Tongue (tissue), 3 donors: ENCODE measurements at places on chromosomes 2 and 18. TPM values are rescaled to one million over a fixed set of nuclear protein-coding genes. Genes with fewer than 3 reads are reported as not detected.

The IL1B gene
- 0.21 TPM for total RNA-seq

The IL36B gene
- not detected for total RNA-seq

The ITPRIPL1 gene
- total RNA-seq, result 6.3 TPM

The TPGS2 gene
- total RNA-seq, result 50.1 TPM

The EML6 gene
- total RNA-seq, result 10.8 TPM

The SMYD1 gene
- 308 TPM for total RNA-seq

The PRR30 gene
- total RNA-seq, result not detected

The HAAO gene
- total RNA-seq, result 24.3 TPM

The LCT gene
- total RNA-seq, result not detected

The BMP10 gene
- total RNA-seq, result not detected

The MERTK gene
- total RNA-seq, result 6.3 TPM

The KRCC1 gene
- total RNA-seq, result 25.3 TPM

The DYNAP gene
- not detected for total RNA-seq

The SYT4 gene
- 1.2 TPM for total RNA-seq

The IL36G gene
- total RNA-seq, result not detected

The CTAGE1 gene
- not detected for total RNA-seq

The TIA1 gene
- 255 TPM for total RNA-seq

The COL3A1 gene
- 6,407 TPM for total RNA-seq

The ACMSD gene
- total RNA-seq, result not detected

The REG3A gene
- not detected for total RNA-seq

The NT5DC4 gene
- 0.21 TPM for total RNA-seq

The HK2 gene
- total RNA-seq, result 68.1 TPM

The COL6A3 gene
- total RNA-seq, result 661 TPM

The CLEC4F gene
- not detected for total RNA-seq

The C2orf92 gene
- total RNA-seq, result 8.5 TPM

The SULT1C4 gene
- total RNA-seq, result 34.4 TPM

The FOSL2 gene
- 66.4 TPM for total RNA-seq

The UNC80 gene
- 1.3 TPM for total RNA-seq

The IL37 gene
- not detected for total RNA-seq

The UGT1A1 gene
- 0.41 TPM for total RNA-seq

The PRKAG3 gene
- 19.7 TPM for total RNA-seq

The POLR1B gene
- total RNA-seq, result 21.1 TPM

The STARD6 gene
- total RNA-seq, result not detected

The IL36RN gene
- 5.6 TPM for total RNA-seq

The TMEM127 gene
- 17.4 TPM for total RNA-seq

The EDAR gene
- total RNA-seq, result 0.31 TPM

The ABCG5 gene
- not detected for total RNA-seq

The GPR75 gene
- total RNA-seq, result 0.92 TPM

The PDE1A gene
- total RNA-seq, result 6.2 TPM

The POTEC gene
- not detected for total RNA-seq

The AQP12A gene
- total RNA-seq, result not detected

The NT5C1B gene
- total RNA-seq, result not detected

The THUMPD2 gene
- 17.7 TPM for total RNA-seq

The PLEKHH2 gene
- total RNA-seq, result 26.0 TPM

The MLPH gene
- total RNA-seq, result 10.3 TPM

The GRHL1 gene
- 50.3 TPM for total RNA-seq

The TSGA10 gene
- 2.9 TPM for total RNA-seq
